ENCODE measurements at places on chromosomes 3 and 15. TPM values are rescaled to one million over a fixed set of nuclear protein-coding genes. Genes with fewer than 3 reads are reported as not detected.

The WNT7A gene
- not detected for total RNA-seq

DNA sequence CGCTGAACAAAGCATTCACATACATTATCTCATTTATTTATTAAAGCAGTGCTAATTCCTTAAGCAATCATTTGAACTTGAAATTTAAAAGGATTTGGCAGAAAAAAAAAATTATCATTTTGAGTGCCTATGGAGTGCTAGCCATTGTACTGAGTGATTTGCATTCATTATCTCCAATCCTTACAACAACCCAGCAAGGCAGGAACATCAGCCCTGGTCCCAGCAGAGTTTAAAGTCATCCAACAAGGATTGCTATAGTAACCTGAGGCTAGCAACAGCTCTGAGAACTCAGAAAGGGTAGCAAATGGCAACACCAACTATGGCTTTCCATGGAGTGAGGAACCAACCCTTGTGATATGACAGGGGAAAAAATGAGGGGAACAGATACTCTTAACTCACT is 237.6 kb upstream of the SETMAR start:
- no peak for DNase-seq

DNA sequence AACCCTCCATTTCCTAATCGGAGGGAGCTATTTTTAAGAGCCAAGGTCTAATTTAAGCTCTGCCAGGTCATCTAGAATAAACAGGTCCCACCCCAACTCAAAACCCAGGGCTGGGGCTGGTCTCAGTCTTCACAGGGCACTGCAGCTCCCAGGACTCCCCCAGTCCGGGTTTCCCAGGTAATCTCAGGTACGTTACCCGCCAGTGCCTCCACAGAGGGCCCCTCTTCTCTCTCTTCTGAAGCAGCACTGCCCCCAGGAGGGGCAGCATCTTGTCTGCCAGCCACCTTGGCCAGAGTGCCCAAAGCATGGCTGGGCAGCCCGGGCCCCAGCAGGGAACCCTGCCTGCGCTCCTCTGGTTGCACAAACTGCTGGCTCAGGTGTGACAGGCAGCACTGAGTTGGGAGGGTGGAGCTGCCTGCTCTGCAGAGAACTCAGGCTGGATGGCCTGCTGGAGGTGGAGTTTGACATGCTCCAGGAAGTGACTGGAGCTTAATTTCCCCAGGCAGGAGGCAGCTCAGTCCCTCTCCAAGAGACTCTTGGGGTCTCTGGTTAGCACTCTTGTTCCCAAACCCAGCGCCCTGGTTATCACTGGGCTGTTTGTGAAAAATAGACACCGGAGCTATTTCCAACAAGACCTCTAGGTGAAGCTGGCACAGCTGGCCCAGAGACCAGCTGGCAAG is at the start of gene PLA2G4F:
TSS of gene PLA2G4F (minus strand) at position 394 of the 680 bp plus-strand sequence. CDS start at position 307, 87 bp downstream.
- no peak for DNase-seq

- DNase-seq: peak; percentile 58
Measured at GRCh38 chr15:68277131-68277602, 378 bp upstream of the FEM1B start.

The OR5K2 gene
- not detected for total RNA-seq

The RARRES1 gene
- total RNA-seq: 2.4 TPM

DNA sequence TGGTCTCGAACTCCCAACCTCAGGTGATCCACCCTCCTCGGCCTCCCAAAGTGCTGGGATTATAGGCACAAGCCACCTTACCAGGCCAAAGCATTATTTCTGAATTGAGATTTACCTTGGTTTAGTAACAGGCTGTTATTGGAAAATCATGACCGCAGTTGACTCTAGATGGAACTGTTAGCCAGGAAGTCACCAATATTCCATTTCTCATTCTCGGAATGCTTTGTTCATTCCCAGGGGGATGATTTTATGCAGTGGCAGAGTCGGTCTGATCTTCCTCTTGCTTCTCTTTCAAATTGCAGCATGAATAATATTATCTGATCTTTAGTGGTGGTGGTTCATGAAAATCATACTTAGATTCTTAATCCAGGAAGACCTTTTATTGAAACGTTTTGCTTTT is 195.5 kb upstream of the MBNL1 start:
- DNase-seq: peak; percentile 81

GRCh38 chr15:69725275-69725674 is 272.7 kb downstream of the RPLP1 start:
- no peak for DNase-seq

The KPNA1 gene
- 20.6 TPM for total RNA-seq

DNA sequence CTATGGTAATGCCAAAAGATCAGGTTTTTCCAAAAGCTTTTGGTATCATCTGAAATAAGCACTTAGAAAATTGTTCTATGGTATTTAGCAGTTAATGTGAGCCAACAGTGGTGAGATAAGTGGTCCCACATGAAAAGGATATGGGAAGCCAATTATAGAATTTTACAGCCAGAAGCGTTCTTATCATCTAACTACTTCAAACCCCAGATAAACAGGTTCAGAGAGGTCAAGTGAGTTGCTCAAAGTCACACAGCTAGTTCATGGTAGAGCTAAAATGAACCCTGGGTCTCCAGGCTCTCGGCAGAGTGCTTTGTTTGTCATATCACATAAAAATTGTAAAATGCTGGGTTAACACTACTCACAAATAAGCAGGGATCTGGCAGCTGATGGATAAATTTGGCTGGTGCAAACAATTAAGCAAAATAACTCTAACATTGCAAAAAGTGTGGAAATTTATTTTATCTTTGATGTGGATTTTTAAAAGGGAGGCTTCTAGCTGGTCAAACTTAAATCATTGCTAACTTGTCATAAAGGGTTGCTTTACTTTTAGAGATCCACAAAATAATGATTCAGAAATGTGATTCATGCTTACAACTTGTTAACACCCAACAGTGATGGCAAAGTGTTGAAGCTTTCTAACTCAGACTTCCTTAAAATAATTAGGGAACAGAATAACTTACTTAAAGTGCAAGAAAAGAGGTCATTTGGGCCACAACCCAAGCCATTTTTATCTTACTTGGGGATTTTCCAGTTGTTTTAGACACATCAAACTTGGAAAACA is 202.8 kb upstream of the TBC1D5 start:
- no peak for DNase-seq

DNA sequence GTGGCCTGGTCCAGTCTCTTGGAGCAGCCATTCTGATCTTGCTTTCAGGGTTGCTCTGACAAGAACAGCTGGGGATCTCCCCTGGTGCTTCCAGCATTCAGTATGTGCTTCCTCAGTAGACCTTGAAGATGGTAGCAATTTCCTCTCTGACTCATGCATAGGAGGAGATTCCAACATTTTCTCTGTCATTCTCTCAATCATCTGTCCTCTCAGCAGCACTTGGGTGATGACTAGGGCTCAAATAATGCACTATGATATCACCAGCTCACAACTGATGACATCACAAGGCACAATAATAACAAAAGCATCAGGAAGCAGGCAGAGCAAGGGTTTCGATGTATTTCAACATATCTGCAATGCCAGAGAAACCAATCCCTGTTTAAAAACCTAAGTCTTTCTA is 52.7 kb downstream of the NFKBIZ start:
- peak; percentile 92 for DNase-seq

DNA sequence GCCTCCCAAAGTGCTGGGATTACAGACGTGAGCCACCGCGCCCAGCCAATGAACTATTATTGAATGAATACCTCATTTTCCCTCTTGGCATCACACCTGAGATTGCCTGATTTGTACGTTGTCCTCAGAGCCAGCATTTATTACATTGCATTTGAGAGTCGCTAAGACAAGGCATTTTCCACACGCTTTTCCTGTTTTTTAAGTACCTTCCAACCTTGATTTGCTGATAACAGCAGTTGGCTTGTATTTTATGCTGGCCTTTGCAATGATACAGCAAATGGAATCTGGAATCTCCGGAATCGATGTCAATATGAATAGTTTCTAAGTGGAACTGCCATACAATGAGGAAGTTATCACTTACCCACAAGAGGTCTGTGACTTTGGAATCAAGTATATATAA is 15.7 kb upstream of the CNBP start:
- no peak for DNase-seq

DNA sequence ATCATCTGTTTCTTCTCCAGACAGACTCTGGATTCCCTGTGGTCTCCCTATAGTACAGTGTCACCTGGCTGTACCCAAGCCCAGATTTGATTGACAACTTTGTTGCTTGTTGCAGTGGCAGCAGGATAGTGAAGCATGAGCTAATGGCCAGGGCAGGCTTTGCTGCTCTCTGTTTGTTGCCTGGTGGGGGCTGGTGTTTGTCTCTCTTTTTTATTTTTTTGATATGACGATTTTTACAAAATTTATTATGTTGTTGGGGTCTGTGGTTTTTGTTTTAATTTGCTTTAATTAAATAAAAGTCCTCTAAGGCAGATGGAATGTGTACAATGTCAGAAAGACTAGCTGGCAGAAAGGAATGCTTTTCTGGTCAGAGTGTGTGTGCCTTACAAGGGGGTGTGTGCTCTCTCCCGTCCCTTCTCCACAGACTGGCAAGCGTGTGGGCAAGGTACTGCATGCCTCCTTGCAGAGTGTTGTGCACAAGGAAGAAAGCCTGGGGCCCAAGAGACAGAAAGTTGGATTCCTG is 15.2 kb upstream of the CLEC3B start:
- DNase-seq: no peak

- no peak for DNase-seq
Measured at GRCh38 chr3:134797057-134797740, 2.1 kb downstream of the EPHB1 start.

The SUSD5 gene
- under 0.01 TPM for total RNA-seq

DNA sequence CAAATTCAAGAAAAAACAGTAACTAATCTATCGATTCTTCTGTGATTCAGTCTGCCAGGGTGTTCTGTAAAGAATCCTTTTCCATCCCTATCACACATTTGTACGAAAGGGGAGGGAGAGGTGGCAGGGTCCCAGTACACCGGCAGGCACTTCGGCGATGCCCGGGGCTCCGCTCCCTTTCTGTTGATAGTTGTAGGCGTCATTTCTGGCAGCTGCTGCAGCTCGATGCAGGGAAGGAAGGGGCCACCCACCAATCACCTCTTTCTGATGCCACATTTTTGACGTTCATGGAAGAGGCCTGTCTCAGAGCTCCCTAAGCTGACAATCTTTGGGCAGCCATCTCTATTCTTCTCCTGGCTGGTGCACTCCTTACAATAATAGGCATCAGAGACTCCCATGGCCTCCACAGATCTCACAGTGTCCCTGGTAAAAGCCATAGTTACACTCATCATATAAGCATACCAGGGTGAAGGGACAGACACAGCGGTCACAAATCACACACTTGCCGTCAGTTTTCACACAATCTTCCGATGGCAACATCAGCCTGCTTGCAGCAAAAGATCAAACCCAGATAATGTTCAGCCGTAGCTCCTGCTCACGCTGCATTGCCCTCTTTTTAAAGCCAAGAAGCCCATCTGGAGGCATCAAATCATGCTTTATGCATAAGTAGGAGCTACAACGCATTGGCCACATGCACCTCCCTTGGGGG is 60.8 kb upstream of the ZBTB38 start:
- no peak for DNase-seq

The TRPM1 gene
- not detected for total RNA-seq

DNA sequence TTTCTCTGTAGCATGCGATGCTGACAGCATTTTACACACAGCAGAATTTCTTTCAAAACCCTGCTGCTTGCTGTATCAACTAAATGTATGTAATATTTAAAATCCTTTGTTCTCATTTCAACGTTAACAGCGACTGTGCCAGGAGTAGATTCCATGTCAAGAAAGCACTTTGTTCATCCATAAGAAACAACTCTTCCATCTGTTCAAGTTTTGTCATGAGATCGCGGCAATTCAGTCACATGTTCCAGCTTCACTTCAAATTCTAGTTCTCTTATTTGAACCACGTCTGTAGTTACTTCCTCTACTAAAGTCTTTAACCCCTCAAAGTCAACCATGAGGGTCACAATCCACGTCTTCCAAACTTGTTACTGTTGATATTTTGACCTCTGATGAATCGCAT is 50.6 kb downstream of the SMARCC1 start:
- DNase-seq: no peak

DNA sequence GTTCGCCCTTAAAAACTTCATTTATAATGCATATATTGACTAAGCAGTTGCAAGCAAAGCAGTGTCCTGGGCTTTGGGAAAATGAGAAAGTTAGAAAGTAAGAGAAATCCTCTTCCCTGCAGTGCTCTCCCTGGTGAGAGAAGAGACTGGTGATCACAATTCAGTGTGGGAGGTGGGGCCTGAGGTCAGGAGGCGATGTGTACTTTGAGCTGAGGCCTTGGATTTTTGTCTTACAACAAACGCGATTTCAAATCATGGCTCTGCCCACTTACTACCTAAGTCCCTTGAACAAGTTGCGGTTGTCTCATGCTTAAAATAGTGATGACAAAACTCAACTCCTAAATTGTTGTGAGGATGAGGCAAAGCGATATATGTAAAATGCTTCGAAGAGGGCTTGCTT is 316.3 kb upstream of the NECTIN3 start:
- DNase-seq: no peak

- DNase-seq: no peak
Measured at GRCh38 chr15:32721596-32721995, 3.8 kb downstream of the GREM1 start.

GRCh38 chr15:28128031-28128430 is 28.9 kb upstream of the OCA2 start:
- DNase-seq: no peak

- DNase-seq: no peak
Measured at GRCh38 chr3:122782804-122783203, 10.8 kb downstream of the HSPBAP1 start.

DNA sequence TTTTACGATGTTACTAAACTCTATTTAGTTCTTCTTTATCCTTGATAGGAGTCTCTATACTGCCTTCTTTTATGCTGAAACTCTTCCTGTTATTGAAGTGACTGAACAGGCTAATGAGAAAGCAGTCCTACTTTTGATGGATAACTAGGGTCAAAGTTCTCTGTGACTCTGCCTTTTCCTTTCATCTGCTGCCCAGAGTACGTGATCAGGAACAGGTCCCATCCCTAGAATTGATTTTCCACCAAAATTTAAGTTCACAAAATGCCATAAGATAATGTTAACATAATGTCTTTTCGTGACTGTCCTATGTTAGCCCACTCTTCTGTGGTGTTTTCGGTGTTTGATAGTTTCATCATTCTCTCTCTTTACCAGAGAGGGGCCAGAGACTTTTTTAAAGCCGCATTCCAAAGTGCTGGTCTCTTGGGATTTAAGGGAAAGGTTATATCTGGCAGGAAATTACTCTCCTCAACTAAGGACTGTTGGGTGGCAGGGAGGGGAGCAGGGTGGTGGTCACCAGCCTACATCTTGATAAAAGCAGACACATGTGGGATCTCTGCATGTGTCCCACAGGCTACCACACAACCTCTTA is 50.3 kb upstream of the PLXND1 start:
- peak; percentile 52 for DNase-seq

GRCh38 chr15:83694536-83694935 is 40.6 kb downstream of the ADAMTSL3 start:
- DNase-seq: no peak

- DNase-seq: no peak
Measured at GRCh38 chr3:111803123-111803593, 55.9 kb upstream of the PHLDB2 start.
